GM18507 (cell line): ENCODE measurements at places on chromosomes 16 and 17.

- no peak for DNase-seq
Observed at GRCh38 chr17:56319531-56319930, 166.3 kb downstream of the ANKFN1 start.

- no peak for DNase-seq
Observed at GRCh38 chr16:14372471-14372870, 257.6 kb downstream of the PARN start.

GRCh38 chr17:19497624-19498023, 36.0 kb upstream of the SLC47A1 start:
- DNase-seq: no peak

DNA sequence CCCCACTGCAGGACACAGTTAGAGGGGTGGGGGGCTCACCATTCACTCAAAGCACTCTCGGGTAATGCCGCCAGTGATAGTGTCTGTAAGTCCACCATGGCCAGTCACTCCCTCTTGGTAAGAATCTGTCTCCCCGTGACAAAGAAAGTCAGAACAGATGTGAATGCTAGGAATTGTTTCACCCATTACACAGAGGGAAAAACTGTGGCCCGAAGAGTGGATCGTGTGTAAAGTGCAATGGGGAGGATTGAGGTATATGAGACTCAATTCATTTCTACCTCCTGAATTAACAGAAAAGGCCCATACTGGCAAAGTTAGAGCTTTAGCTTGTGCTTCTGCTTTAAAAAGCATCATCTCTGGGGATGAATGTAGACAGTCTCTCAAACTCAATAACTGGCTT, 17.5 kb upstream of the SLC6A2 start:
- no peak for DNase-seq

- no peak for DNase-seq
Observed at GRCh38 chr16:8053437-8053836, 536.9 kb downstream of the TMEM114 start.

- DNase-seq: no peak
Observed at GRCh38 chr17:27348196-27348595, 54.3 kb downstream of the WSB1 start.

DNA sequence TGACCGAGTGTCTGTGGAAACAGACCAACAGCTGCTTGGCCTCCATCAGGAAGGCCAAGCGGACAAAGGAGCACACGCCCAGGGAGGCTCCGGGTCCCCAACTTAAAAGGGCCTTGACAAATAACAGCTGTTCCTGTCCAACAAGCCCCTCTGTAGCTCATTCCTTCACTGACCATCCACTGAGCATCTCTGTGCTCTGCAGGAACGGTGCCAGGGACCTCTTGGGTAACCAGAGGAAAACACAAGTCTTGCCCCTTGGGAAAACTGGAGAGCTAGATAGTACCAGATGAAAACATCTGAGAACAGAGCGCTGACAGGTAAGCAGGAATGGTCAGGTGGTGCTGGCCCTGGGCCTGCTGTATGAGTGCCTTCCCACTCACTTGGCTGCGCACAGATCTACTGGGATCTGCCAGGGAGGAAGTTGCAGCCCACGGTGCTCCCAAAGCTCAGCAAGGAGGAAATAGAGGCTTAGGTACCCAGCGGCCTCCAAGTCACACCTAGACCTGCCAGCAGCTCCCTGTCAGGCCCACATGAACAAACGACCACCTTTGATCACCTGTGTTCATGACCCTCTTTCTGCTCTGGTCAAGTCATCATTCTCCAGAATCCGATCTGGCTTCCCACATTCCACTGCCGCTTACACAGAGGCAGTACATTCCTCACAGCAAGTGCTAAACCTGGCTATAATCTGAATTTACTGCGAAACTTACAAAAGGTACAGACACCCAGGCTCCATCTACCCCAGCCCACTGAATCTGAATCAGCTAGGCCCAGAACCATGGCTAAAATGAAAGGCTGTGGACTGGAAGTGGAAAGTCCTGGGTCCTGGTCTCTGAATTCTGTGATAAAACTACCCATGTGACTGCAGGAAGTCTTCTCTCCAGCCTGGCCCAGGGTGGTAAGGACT, 12.5 kb downstream of the DCAKD start:
- no peak for DNase-seq

DNA sequence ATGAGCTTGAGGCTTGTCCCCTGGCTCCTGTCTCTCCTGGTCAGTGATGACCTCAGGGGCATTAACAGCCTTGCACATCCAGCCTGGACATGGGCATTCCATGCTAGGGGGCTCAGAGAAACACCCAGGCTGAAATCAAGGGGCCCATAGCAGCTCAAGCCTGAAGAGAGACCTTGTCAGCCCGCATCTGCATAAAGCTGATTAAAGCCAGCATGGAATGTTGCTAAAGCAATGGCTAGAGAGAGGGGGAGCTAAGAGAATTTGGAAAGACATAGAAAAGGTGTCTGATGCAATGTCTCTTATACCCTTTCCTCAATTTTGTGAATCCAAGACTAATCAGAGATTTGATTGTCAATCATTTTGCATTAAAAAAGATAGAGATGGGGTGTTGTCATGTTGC, 51.4 kb upstream of the WSCD1 start:
- no peak for DNase-seq
